Activated T-helper 17 cell treated with anti-CD3 and anti-CD28 coated beads, Interleukin-2, amount 50 U/mL, for 72 hours (primary cell): ENCODE measurements at places on chromosomes 11 and 22. TPM values are rescaled to one million over a fixed set of nuclear protein-coding genes. Genes with fewer than 3 reads are reported as not detected.

The APOA4 gene
- not detected for total RNA-seq

The SDF2L1 gene
- 15.3 TPM for total RNA-seq

The SNX32 gene
- total RNA-seq = 6.6 TPM

GRCh38 chr11:279966-280705, 1.9 kb downstream of the NLRP6 start:
- peak; percentile 57 for ATAC-seq

DNA sequence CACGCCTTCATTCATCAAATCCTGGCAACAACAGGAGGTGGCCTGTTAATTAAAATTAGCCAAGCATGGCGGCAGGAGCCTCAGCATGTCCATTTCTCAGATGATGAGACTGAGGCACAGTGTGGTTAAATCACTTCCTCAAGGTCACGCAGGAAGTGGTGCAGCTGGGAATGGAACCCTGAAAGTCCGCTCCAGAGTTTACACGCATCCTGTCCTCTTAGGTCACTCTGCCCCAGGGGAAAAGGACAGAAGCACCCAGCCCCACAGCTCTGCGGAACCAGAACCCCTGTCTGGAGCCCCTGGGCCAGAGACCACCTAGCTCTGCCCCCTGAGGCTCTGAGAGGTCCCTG, 19.6 kb downstream of the RPL3 start:
- no peak for ATAC-seq

GRCh38 chr11:74634537-74634936, 42.2 kb downstream of the POLD3 start:
- no peak for ATAC-seq

- no peak for ATAC-seq
Observed at GRCh38 chr11:82932564-82932963, 31.0 kb downstream of the DDIAS start.

- ATAC-seq = no peak
Observed at GRCh38 chr11:120919566-120919965, 104.3 kb upstream of the TBCEL start.
